ENCODE measurements at places on chromosomes 13 and 19. TPM values are rescaled to one million over a fixed set of nuclear protein-coding genes. Genes with fewer than 3 reads are reported as not detected.

GRCh38 chr13:106680796-106681472 is 113.0 kb upstream of the ARGLU1 start:
- no peak overlapping the region for H3K4me3 ChIP-seq
- no peak overlapping the region for H3K27ac ChIP-seq
- H3K36me3 ChIP-seq: no peaks in the 10 kb centered on the region
- DNase-seq: no peak
- peaks cover 3% of the 10 kb centered on the region for H3K27me3 ChIP-seq

COX6B1 gene
- 437 TPM for total RNA-seq

DNA sequence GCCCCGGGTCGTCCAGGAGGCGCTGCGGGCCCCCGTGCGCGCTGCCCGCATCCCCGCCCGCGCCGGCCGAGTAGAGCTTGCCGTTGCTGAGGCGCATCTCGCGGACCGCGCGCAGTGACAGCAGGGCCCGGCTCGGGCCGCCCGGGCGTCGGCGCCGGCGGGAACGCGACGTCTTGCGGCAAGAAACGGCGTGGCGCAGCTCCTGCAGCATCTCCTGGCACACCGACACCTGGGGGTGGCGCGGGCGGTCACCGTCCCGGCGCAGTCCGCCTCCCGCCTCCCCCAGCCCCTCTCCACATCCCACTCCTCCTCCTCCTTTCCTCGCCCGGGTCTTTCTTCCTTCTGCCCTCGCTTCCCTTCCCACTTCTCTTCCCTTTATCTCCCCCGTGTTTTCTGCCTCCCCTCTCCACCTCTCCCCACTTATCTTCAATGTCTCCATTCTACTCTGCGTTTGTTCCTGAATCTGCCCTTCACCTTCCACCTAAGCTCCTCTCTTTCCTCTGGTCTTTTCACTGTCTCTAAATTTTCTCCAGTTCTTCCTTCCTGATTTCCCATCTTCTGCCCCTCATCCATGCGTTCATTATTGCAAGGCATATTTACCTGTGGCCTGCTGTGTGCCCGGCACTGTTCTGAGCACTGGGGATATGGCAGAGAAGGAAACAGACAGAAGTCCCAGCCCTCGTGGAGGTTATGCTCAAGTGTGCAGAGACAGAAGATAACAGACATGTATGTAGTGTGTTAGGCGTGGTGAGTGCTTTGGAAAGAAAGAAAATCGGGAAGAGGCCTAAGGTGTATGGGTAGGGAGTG is 5.2 kb upstream of the ATP1A3 start:
- peaks cover 25% of the 10 kb centered on the region for H3K4me1 ChIP-seq
- peaks cover 68% of the 10 kb centered on the region for H3K27me3 ChIP-seq
- H3K4me3 ChIP-seq: no peak overlapping the region
- no peaks in the 10 kb centered on the region for H3K36me3 ChIP-seq
- H3K27ac ChIP-seq: no peak overlapping the region

CEBPA gene
- total RNA-seq: not detected

Data from activated CD4-positive, alpha-beta T cell treated with anti-CD3 and anti-CD28 coated beads for 36 hours (primary cell).